Foreskin fibroblast (primary cell): ENCODE measurements at places on chromosomes 4 and X.

DNA sequence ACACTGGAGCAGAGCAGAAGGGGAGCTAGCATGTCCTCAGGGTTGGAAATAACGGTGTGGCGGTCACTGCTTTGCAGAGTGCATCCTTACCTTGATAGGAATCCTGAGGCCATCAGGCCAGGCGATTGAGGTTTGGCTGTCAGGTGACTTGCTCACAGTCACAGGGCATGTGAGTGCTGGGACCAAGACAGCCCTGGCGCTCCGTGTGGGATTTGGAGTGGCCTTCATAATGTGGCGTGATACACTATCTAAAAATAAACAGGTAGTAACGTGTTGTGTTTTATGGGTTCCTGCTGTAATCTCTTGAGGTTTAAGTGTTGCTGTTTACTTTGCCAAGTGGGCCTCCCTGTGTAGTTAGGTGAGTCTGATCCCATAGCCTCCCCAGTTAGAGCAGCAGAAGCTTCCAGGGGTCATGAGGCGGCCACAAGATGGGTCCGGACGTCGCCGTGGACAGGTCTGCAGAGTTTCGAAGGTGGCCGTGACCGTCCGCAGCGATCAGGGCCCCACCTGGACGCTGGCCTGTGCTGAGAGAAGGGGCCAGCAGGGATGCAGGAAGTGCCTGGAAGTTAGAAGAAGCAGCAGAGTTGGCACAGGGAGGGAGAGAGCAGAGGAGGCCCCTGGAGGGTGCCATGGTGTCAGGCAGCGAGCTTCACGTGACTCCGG is 27.7 kb downstream of the RGS12 start:
- DNase-seq: no peak

DNA sequence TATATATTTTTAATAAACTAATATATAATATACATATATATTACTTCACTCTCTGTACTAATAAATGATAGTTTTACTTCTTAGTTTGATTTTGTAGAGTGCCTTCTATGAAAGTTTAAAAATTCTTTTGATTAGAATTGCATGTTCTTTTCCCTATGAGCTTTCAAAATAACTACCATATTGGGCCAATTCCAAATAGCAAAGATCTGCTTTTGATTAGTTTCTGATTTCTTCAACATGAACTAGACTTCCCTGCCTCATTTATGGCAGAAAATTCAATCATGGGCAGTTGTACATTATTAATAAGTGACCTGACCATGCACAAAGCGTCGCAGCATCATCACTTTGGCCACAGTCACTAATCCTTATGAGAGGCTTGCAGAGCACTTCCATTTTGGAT is 48.9 kb upstream of the TEX13A start:
- no peak for DNase-seq

- no peak for DNase-seq
Measured at GRCh38 chr4:6672131-6672530, 21.5 kb upstream of the S100P start.

- DNase-seq: no peak
Measured at GRCh38 chr4:83724485-83725335, 188.8 kb downstream of the GPAT3 start.

- DNase-seq: no peak
Measured at GRCh38 chr4:42310806-42311205, 86.5 kb upstream of the SHISA3 start.

DNA sequence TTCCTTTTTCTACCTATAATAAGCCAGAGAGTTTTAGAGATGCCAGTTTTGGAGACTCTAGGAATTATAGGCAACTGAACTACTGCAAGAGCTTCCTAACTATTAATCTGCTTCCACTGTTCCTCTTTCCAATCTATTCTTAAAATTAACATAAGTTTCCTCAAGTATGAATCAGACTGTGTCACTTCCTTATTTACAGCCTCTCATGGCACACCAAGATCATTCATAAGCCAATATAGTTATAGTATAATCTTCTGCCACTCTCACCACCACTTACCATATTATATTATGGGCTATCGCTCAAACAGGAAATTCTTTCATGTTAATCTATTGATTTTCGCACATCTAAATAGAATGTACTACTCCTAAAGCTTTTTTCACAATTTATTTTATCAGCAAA is 383.5 kb downstream of the STPG2 start:
- no peak for DNase-seq

DNA sequence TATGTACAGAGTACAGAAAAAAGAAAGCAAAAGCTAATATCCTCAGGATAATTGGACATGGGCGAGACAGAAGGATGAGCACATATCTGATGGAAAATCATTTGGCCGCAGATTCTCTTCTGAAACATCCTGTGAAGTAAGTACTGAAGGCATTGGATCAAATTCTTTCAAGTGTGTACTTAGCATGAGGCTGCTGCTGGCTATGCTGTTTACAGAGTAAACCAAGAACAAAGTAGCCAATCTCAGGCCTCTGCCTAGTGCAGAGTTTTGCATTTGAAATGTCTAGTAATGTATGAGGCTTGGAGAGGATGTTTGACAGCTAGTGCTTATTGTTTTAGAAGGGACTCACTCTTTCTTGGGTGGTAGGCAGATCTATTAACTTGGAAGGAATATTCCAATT is 128.5 kb downstream of the MAGEC2 start:
- no peak for DNase-seq
